ENCODE measurements at places on chromosomes 13 and 19. TPM values are rescaled to one million over a fixed set of nuclear protein-coding genes. Genes with fewer than 3 reads are reported as not detected.

IGFL3 gene
- not detected for polyA plus RNA-seq

ZNF221 gene
- 7.4 TPM for polyA plus RNA-seq

CYP4F3 gene
- not detected for polyA plus RNA-seq

SULT2A1 gene
- polyA plus RNA-seq: not detected

SF3A2 gene
- polyA plus RNA-seq: 14.4 TPM

DIRAS1 gene
- polyA plus RNA-seq: 39.8 TPM

TMEM238 gene
- polyA plus RNA-seq: not detected

KEAP1 gene
- 39.0 TPM for polyA plus RNA-seq

FBXO17 gene
- polyA plus RNA-seq: not detected

ATP4B gene
- not detected for polyA plus RNA-seq

C19orf81 gene
- polyA plus RNA-seq: 28.3 TPM

SIAH3 gene
- 4.0 TPM for polyA plus RNA-seq

WDR62 gene
- 0.84 TPM for polyA plus RNA-seq

ZNF260 gene
- polyA plus RNA-seq: 23.2 TPM

KLK14 gene
- polyA plus RNA-seq: not detected

PODNL1 gene
- not detected for polyA plus RNA-seq

PNMA8B gene
- polyA plus RNA-seq: 9.9 TPM

TNNT1 gene
- polyA plus RNA-seq: 6.2 TPM

RAB8A gene
- 27.5 TPM for polyA plus RNA-seq

NTF4 gene
- not detected for polyA plus RNA-seq
